CD4-positive, alpha-beta memory T cell (primary cell): ENCODE measurements at places on chromosomes 5 and 9. TPM values are rescaled to one million over a fixed set of nuclear protein-coding genes. Genes with fewer than 3 reads are reported as not detected.

GRCh38 chr9:99852617-99853016 is 30.9 kb downstream of the NR4A3 start:
- H3K4me3 ChIP-seq: no peak overlapping the region
- DNase-seq: no peak
- H3K27ac ChIP-seq: no peak overlapping the region
- peaks cover 22% of the 10 kb centered on the region for H3K4me1 ChIP-seq
- no peaks in the 10 kb centered on the region for H3K27me3 ChIP-seq

- H3K27ac ChIP-seq: no peak overlapping the region
- no peak overlapping the region for H3K4me3 ChIP-seq
- DNase-seq: no peak
- no peaks in the 10 kb centered on the region for H3K27me3 ChIP-seq
- no peaks in the 10 kb centered on the region for H3K36me3 ChIP-seq
These were observed 213.0 kb downstream of the SMARCA2 start for GRCh38 chr9:2228132-2228531.

GRCh38 chr5:66881480-66882161 is 285.4 kb downstream of the MAST4 start:
- H3K27me3 ChIP-seq: no peaks in the 10 kb centered on the region
- no peaks in the 10 kb centered on the region for H3K4me1 ChIP-seq
- H3K4me3 ChIP-seq: no peak overlapping the region
- H3K27ac ChIP-seq: no peak overlapping the region
- no peaks in the 10 kb centered on the region for H3K36me3 ChIP-seq
- no peak for DNase-seq

DNA sequence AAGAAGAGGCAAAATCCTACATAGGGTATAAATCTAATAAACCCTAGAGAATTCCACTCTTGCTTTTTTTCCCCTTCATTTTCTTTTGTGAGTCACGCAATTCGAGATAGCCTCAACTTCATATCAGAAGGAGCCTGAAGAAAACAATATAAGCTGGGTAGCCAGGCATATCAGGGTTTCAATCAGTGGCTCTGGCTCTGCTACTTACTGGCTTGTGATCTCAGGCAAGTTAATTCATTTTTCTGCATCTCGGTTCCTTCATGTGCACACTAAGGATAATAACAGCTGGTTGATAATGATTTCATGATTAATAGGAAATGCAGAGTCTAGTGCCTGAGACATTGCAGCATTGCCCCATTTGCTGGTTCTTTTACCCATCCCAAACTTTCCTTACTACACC is 46.5 kb upstream of the ASTN2 start:
- no peaks in the 10 kb centered on the region for H3K27me3 ChIP-seq
- no peak overlapping the region for H3K4me3 ChIP-seq
- DNase-seq: no peak
- H3K36me3 ChIP-seq: no peaks in the 10 kb centered on the region

- H3K27ac ChIP-seq: no peak overlapping the region
- no peak for DNase-seq
- no peaks in the 10 kb centered on the region for H3K36me3 ChIP-seq
- H3K4me3 ChIP-seq: no peak overlapping the region
- no peaks in the 10 kb centered on the region for H3K4me1 ChIP-seq
- no peaks in the 10 kb centered on the region for H3K27me3 ChIP-seq
These were observed 590.7 kb downstream of the RAB3C start for GRCh38 chr5:59173578-59173977.

DNA sequence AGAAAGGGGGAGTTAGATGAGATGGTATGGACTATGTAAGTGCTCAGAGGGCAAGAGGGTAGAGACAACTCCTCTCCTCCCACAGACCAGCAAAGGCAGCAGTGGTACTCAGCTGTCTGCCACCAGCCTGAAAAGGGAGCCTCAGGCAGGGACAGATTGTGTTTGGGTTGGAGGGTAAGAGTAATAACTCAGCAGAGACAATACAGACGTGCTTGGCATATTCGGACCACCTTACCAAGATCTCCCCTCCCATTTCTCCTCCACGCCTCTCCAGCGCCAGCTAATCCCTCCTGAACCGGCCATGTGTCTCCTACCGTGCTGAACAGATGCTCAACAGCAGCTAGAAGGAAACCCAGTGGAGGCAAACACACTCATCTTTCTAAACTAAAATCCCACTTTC is 180.8 kb downstream of the ASTN2 start:
- no peaks in the 10 kb centered on the region for H3K36me3 ChIP-seq
- DNase-seq: no peak
- no peaks in the 10 kb centered on the region for H3K4me1 ChIP-seq
- no peaks in the 10 kb centered on the region for H3K27me3 ChIP-seq
- H3K27ac ChIP-seq: no peak overlapping the region

GRCh38 chr5:1325191-1325741 is 19.6 kb downstream of the CLPTM1L start:
- no peak overlapping the region for H3K4me3 ChIP-seq
- no peaks in the 10 kb centered on the region for H3K4me1 ChIP-seq
- DNase-seq: no peak
- H3K27me3 ChIP-seq: no peaks in the 10 kb centered on the region
- no peak overlapping the region for H3K27ac ChIP-seq

- no peak overlapping the region for H3K4me3 ChIP-seq
- H3K4me1 ChIP-seq: no peaks in the 10 kb centered on the region
- H3K27me3 ChIP-seq: no peaks in the 10 kb centered on the region
These were observed 275.5 kb upstream of the TAS2R1 start for GRCh38 chr5:9905661-9906060.

GRCh38 chr9:72132052-72132451 is 17.2 kb upstream of the GDA start:
- no peaks in the 10 kb centered on the region for H3K36me3 ChIP-seq
- no peak overlapping the region for H3K27ac ChIP-seq
- no peak overlapping the region for H3K4me3 ChIP-seq
- no peaks in the 10 kb centered on the region for H3K27me3 ChIP-seq
- no peak for DNase-seq
- H3K4me1 ChIP-seq: no peaks in the 10 kb centered on the region

- no peak overlapping the region for H3K4me3 ChIP-seq
- no peak for DNase-seq
- H3K27me3 ChIP-seq: no peaks in the 10 kb centered on the region
These were observed 6.1 kb upstream of the PTGS1 start for GRCh38 chr9:122364783-122365150.

DNA sequence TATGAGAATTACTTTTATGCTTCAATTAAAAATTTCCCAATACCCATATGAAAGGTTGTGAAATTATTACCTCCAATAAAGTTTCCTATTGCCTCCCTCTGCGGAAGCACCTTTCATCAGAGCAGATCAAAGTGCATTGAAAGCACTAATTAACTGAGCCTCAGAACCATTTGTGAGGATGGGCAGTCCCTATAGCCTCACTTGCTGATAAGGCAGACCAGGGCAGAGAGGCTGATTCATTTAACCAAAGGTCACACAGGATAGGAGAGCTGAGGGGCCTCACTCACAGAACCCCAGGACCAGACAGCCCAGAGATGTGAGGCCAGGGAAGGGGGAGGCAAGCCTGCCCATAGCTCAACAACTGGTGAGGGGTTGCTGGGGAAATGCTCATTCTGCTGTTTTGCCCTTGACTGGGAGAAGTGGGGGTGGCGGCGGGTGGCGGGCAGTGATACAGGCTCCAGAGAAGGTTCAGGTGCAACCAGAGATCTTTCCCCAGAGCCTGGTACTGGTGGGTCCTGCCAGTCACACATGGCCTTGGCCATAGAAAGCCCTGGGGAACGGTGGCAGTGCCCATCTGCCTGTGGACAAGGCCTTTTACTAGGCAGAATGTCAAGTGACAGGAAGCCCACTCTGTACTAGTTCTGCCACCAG is 57.9 kb downstream of the MACROH2A1 start:
- no peak overlapping the region for H3K4me3 ChIP-seq
- H3K4me1 ChIP-seq: no peaks in the 10 kb centered on the region
- peaks cover 80% of the 10 kb centered on the region for H3K36me3 ChIP-seq
- H3K27ac ChIP-seq: no peak overlapping the region

GRCh38 chr5:76290321-76290757 is 112.7 kb upstream of the IQGAP2 start:
- H3K4me3 ChIP-seq: no peak overlapping the region
- no peak for DNase-seq
- H3K27me3 ChIP-seq: no peaks in the 10 kb centered on the region
- no peak overlapping the region for H3K27ac ChIP-seq

GRCh38 chr5:17143335-17143734 is 74.1 kb upstream of the BASP1 start:
- no peaks in the 10 kb centered on the region for H3K4me1 ChIP-seq
- DNase-seq: no peak
- H3K27me3 ChIP-seq: no peaks in the 10 kb centered on the region
- H3K27ac ChIP-seq: no peak overlapping the region

GRCh38 chr5:101676646-101677045 is 619.4 kb downstream of the SLCO4C1 start:
- H3K27ac ChIP-seq: no peak overlapping the region
- DNase-seq: no peak
- no peak overlapping the region for H3K4me3 ChIP-seq
- H3K27me3 ChIP-seq: no peaks in the 10 kb centered on the region

DNA sequence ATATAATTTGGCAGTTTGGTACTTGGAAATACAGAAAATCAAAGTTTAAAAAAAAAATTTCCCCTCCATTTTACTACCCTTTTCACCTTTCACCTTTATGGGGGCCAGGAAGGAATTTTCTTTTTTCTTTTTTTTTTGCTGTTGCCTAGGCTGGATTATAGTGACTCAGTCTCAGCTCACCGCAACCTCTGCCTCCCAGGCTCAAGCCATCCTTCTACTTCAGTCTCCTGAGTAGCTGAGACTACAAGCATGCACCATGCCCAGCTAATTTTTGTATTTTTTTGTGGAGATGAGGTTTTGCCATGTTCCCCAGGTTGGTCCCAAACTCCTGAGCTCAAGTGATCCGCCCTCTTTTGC is 9.1 kb downstream of the CHMP5 start:
- no peaks in the 10 kb centered on the region for H3K27me3 ChIP-seq
- no peak overlapping the region for H3K27ac ChIP-seq
- H3K36me3 ChIP-seq: peaks cover 76% of the 10 kb centered on the region
- H3K4me3 ChIP-seq: no peak overlapping the region
- H3K4me1 ChIP-seq: no peaks in the 10 kb centered on the region
- DNase-seq: no peak

GRCh38 chr9:136059851-136060670 is 35.0 kb downstream of the NACC2 start:
- H3K36me3 ChIP-seq: no peaks in the 10 kb centered on the region
- H3K4me3 ChIP-seq: no peak overlapping the region

- no peak for DNase-seq
- no peaks in the 10 kb centered on the region for H3K27me3 ChIP-seq
These were observed 120.1 kb upstream of the MYO10 start for GRCh38 chr5:17056141-17056631.

- DNase-seq: peak; percentile 42
- H3K4me3 ChIP-seq: no peak overlapping the region
- no peaks in the 10 kb centered on the region for H3K36me3 ChIP-seq
- H3K27me3 ChIP-seq: no peaks in the 10 kb centered on the region
These were observed 55.3 kb upstream of the IL17B start for GRCh38 chr5:149434162-149435014.

DNA sequence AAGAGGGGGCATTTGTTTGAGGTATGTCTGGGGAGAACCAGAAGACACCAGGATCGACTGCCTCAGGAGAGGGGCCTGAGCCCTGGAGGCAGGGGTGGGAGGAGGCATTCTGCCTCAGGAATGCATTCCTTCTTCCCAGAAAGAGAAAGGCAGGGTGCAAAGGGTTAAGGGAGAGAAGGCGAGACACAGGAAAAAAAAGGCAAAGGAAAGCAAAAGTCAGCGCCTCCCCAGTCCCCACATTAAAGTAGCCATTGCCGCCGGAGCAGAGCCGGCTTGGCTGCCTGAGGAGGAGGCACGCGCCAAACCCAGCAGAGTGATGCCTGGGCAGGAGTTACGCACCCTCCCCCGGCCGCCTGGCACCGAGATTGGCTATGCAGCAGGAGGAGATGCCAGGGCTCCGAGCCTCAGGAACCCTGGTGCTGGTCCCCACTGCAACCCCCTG is 123.8 kb upstream of the PHYKPL start:
- H3K4me1 ChIP-seq: peaks cover 8% of the 10 kb centered on the region
- H3K27ac ChIP-seq: no peak overlapping the region
- H3K36me3 ChIP-seq: no peaks in the 10 kb centered on the region

DNA sequence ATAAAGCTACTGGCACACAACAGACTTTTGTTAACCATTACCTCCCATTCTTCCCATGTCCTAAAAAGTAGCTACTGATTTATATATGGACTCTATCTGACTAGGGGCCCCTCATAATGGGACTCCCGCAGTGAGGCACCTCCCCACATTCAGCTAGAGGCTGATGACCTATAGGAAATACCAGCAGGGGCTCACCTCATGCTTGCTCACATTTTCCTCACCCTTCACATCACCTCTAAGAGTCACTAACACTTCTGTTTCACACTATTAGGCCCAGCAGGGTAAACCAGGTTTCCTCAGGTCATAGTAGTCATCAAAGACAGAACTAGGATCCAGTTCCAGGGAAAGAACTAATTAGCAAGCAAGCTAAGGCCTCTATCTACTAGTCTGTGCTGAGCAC is 60.7 kb downstream of the PRELID2 start:
- no peaks in the 10 kb centered on the region for H3K27me3 ChIP-seq
- no peak for DNase-seq
- no peak overlapping the region for H3K27ac ChIP-seq

DNA sequence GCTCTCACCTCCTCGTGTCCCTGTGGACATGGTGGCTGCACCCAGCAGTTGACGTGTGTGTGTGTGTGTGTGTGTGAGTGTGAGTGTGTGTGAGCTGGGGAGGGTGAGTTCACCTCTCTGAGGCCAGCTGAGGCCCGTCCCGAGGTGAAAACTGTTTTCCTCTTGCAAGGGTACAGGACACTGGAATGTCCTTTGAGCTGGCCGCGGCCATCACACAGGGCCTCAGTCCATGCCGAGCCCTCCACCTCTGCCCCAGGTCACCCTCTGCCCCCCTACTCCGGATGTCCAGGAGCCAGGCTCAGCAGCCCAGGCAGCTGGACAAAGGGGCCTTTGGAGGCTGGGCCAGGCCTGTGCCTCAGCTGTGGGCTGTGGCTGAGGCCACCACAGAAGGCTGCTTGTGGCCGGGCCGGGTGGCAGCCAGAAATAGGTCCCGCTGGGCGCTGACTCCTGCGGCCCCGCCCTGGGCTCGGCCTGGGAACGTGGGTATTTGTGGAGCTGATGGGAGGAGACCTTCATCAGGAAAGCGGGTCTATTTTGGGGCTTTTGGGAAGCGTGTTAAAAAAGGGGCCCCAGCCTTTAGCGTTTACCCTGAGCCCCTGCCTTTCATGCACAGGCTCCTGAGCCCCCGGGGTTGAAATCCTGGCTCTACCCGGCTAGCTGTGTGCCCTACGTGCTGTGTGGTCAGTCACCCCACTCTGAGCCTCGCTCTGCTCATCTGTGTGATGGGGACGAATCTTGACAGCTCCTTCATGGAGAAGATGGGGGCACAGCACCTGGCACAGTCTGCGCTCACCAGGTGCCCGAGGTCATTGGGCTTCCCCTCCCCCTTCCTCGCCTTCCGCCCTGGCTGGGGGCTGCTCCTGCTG is 75.1 kb upstream of the IER5L start:
- H3K4me3 ChIP-seq: no peak overlapping the region
- H3K36me3 ChIP-seq: no peaks in the 10 kb centered on the region
- no peaks in the 10 kb centered on the region for H3K27me3 ChIP-seq
- H3K27ac ChIP-seq: no peak overlapping the region
- no peak for DNase-seq
- peaks cover 5% of the 10 kb centered on the region for H3K4me1 ChIP-seq

TNC gene
- polyA plus RNA-seq: not detected

SHOC1 gene
- polyA plus RNA-seq: 0.13 TPM

FGFR4 gene
- polyA plus RNA-seq: not detected

OR1L4 gene
- not detected for polyA plus RNA-seq

AK8 gene
- polyA plus RNA-seq: not detected

KCNT1 gene
- polyA plus RNA-seq: not detected

CDX1 gene
- not detected for polyA plus RNA-seq

CDC20B gene
- polyA plus RNA-seq: not detected

SH2D3C gene
- 51.5 TPM for polyA plus RNA-seq
